ENCODE measurements at places on chromosomes 3 and 15. TPM values are rescaled to one million over a fixed set of nuclear protein-coding genes. Genes with fewer than 3 reads are reported as not detected.
A peak's percentile ranks its signal among the peaks of the same experiment; 100 is the strongest.

WDR5B gene
- 6.8 TPM for total RNA-seq

GOLGA6L22 gene
- total RNA-seq = not detected

HRH1 gene
- total RNA-seq = not detected

RPL32 gene
- 1,918 TPM for total RNA-seq

EHHADH gene
- total RNA-seq = 2.8 TPM

NRROS gene
- total RNA-seq = 0.52 TPM

NIPA2 gene
- total RNA-seq = 49.9 TPM

DUOX1 gene
- not detected for total RNA-seq

TRH gene
- total RNA-seq = 0.36 TPM

KCNMB2 gene
- total RNA-seq = 0.32 TPM

FOXL2NB gene
- not detected for total RNA-seq

KBTBD12 gene
- not detected for total RNA-seq

- peak; percentile 71 for DNase-seq
These were observed 7.8 kb upstream of the NR2F2 start for GRCh38 chr15:96322536-96323318.

DNA sequence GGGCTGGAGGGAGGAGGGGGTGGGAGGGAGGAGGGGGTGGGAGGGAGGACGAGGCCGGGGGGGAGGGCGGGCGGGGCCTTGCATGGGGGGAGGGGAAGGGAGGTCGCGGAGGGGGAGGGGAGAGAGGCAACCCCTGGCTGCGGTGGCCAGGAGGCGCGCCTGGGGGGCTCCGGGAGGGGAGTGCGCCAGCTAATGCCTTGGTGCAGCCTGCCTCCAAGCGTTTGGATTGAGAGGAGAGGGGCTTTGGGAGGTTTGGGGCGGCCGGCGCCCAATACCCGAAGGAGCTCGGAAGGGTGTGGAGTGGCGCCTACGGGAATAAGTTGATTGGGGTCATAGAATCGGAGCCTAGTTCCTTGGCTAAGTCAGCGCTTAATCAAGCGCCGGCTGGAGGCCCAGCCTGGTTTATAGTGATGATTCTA is 557 bp downstream of the TFG start:
- peak; percentile 52 for DNase-seq

GRCh38 chr3:139284221-139284620 is 59.6 kb upstream of the MRPS22 start:
- DNase-seq = no peak

DNA sequence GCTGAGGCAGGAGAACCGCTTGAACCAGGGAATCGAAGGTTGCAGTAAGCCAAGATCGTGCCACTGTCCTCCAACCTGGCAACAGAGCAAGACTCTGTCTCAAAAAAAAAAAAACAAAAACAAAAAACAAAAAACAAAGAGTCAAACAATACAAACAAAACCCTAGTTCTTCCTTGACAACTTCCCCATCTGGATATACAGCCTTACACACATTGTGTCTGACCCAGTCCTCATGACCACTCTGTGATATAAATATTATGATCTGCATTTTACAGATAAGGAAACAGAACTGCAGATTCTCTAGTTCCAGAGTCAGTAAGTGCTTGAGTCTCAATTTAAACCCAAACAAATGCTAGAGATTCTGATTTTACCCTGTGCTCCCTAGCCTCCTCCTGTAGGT is 4.8 kb upstream of the ESYT3 start:
- no peak for DNase-seq

- no peak for DNase-seq
These were observed 5.7 kb upstream of the CYP11A1 start for GRCh38 chr15:74373056-74373650.

DNA sequence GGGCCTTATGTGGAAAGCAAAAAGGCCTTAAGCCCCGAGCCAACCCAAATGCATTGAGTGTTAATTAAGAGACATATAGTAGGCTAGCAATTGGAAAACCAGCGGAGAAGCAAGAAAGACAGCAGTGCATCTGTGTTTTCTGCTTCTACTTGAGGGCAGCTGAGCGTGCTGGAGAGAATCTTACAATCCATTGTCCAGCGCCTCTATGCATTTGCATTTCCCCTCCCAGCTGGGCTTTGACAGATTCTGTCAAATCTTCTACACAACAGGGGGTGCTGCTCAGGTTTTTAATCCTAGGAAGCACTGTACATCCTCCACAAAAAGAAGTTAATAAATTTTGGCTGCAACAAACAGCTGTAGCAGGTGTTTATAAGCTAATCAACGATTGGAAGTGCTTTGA is 23.9 kb downstream of the SSR3 start:
- DNase-seq = no peak

- DNase-seq = no peak
These were observed 9.8 kb upstream of the VGLL4 start for GRCh38 chr3:11653298-11654055.

DNA sequence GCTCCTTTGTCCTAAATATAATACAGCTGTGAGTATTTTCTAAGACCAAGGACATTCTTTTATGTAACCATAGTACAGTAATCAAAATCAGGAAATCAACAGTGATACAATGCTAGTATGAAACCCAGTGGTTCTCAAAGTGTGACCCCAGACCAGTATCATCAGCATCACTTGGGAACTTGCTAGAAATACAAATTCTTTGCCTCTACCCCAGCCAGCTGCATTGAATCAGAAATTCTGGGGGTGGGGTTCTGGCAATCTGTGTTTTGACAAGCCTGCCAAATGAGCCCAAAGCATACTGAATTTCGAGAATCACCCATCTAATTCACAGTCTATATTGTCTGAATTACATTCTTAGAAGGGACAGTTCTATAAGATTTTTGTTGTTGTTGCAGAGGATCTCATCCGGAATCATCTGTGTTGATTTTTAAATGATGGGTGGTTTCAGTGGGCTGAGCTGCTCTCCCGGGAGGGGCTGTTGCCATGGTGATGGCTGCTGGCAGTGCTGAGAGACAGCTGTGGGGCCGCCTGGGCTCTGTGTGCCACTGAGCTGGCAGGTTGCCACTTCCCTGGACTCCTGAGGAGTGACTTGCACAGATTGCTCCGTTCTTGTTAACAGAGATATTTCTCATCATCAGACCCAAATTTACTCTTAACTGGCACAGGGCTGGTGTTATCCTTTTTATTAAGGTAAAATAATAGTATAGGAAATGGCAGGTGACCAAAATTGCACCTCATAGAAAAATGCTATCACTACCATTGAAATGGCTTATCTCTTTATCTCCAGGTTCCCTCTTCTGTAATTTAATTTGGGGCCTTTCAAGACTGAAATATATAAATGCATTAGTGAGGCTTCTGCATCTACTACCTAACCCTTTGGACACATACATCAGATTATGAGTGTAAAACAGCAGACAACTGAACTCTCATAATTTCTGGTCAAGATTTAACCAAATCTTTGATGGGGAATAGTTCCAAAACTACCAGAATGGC is 56.5 kb downstream of the NEK11 start:
- DNase-seq = peak; percentile 8

- DNase-seq = no peak
These were observed 888.3 kb downstream of the PLOD2 start for GRCh38 chr3:145272684-145273083.

DNA sequence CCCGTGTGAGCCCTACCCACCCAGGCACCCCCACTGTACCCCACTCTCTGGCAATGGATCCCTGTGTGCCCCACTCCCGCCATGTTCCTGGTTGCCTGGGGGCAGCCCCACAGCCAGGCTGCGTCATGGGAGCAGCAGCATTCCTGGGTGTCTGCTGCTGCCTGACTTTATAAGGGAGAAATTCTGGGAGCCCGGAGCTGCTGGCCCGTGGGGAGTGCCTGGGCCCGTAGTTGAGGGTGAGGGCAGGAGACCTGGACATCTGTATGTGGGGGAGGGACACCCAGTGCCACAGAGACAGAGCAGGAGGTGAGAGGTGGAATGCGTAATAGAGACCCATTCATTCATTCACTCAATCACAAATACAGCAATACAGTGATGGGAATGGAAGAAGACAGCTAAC is 15.1 kb downstream of the CSPG4 start:
- DNase-seq = no peak

- DNase-seq = no peak
These were observed 85.8 kb upstream of the RBMS3 start for GRCh38 chr3:29195056-29195455.

DNA sequence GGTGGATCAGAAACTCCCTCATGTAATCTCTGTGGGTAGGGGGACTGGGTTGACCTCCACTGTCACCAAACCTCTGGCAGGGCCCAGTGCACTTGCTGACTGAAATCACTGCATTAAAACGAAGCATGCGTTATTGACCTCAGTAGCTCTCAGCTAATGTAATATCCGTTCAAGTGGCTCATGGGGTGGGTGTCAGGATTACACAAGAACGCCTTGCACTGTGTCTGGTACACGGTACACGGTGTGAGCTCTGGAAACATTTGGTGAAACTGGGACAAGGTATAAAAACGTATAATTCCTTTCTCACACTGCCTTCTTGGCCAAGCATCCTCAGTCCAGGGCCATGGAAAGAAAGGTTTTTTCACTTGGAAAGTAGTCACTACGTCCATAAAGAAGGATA is 11.9 kb downstream of the LRTM1 start:
- DNase-seq = no peak

- no peak for DNase-seq
These were observed 24.4 kb downstream of the XXYLT1 start for GRCh38 chr3:195246581-195246995.

- no peak for DNase-seq
These were observed 38.7 kb upstream of the DNAAF4 start for GRCh38 chr15:55546718-55547117.

DNA sequence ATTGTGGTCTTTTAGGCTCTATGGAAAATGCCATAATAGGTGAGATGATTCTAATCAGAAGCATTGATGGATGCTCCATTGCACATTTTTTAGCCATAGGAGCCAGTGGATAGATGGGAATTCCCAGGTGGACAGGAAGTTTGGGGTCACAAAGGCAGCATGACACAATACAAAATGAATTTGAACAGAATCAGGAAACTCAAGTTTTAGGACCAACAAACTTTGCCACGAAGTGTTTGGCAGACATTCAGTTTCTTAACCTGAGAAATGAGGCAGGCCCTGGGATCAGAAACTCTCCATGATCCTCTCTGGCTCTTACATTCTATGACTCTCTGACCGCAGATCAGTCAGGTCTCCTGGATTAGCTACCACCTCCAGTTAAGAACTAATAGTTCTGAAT is 275.4 kb downstream of the TIGIT start:
- DNase-seq = no peak

- DNase-seq = no peak
These were observed 77.6 kb upstream of the ALDH1L1 start for GRCh38 chr3:126257984-126258383.

Measured in neural crest cell (in vitro differentiated cells).